ENCODE measurements at places on chromosomes 2 and 18.

DNA sequence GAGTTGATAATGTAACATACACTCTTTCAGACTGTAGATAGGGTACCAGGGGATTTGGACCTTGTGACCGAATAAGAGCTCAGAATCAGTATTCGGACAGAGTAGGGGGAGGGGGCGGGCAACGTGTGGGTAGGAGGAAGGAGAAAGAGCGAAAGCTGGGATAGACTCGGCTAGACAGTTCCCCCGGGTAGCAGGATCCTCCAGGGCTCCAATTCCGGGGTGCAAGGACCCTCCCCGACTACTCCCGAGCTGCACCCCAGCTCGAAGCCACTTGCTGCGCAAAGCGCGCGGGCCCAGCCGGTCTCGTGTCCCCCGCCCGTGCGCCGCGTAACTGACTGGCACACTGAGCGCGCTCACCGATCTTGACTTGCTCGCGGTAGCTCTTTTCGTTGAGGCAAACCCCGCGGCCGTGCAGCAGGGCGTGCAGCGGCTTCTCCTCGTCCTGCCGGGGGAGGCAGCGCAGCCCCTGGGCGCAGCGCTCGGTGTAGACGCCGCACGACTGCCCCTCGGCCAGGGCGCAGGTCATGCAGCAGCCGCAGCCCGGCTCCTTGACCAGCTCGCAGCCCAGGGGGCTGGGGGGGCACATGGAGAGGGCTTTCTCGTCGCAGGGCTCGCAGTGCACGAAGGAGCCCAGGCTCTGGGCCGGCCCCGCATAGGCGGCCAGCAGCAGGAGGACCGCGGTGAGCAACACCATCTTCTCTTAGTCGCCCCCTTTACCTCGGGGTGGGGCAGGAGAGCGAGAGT lies 1.1 kb downstream of the IGFBP5 start:
- peak; percentile 71 for DNase-seq

- DNase-seq = no peak
Measured at GRCh38 chr2:217960351-217960750, 42.4 kb downstream of the TNS1 start.

DNA sequence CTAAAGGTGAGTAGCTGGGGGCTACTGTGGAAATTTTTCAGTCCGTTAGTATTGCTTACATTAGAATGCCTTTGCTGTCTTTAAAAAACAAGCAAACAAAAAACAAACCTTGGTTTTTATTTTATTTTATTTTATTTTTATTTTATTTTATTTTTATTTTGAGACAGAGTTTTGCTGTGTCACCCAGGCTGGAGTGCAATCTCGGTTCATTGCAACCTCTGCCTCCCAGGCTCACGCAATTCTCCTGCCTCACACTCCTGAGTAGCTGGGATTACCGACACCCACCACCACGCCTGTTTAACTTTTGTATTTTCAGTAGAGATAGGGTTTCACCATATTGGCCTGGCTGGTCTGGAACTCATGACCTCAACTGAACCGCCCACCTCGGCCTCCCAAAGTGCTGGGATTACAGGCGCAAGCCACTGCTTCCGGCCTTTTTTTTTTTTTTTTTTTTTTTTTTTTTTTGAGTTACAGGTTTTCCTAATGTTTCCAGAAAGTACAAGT lies 732.6 kb downstream of the KCNJ3 start:
- DNase-seq = no peak

GRCh38 chr2:153557714-153558113 lies 79.2 kb upstream of the RPRM start:
- DNase-seq = no peak

- no peak for DNase-seq
Measured at GRCh38 chr2:226234187-226234586, 565.4 kb downstream of the IRS1 start.

DNA sequence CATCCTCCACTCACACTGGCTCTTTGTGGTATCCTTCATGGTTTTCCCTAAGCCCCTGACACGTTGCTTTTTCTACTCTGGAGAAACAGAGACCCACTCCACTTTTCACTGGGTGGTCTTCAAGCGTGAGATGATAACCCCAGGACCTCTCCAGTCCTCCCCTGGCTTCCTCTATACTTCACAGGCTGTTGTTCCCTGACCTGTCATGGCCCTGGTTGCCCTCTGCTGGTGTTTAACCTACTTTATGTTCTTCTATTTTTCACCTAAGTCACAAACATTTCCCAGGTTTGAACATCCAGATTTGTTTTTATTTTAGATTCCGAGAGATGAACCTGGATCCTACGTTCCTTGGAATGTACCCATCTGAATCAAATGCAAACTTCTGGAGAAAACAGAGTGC lies 84.5 kb downstream of the AOX1 start:
- no peak for DNase-seq

- no peak for DNase-seq
Measured at GRCh38 chr2:191148281-191148680, 2.5 kb downstream of the STAT4 start.

GRCh38 chr18:22711192-22711685 lies 221.9 kb upstream of the RBBP8 start:
- no peak for DNase-seq

GRCh38 chr2:114762986-114763385 lies 320.5 kb downstream of the DPP10 start:
- DNase-seq = no peak
